Right lobe of liver (tissue), 6 donors: ENCODE measurements at places on chromosomes 4 and X. TPM values are rescaled to one million over a fixed set of nuclear protein-coding genes. Genes with fewer than 3 reads are reported as not detected.

FOXP3 gene
- total RNA-seq = 0.18 TPM

DNA sequence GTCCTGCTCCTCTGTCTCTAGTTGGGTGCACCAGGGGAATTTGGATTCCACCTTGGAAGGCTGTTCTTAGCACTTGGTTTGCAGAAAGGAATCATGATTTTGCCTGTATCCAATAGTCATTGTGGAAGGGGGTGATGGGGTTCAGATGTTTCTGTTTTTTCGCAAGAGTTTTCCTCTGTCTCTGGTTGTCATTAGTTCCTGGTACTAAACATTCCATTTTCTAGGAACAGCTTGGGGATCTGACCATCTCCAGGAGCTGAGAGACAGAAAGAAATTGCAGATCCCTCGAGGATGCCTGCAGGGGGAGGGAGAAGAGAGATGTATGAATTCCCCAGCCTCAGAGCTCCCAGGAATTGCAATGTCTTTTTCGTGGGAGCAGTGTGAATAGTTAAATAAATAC is 70.9 kb downstream of the CYTL1 start:
- no peak overlapping the region for H3K4me3 ChIP-seq
- DNase-seq = no peak
- H3K27me3 ChIP-seq = no peaks in the 10 kb centered on the region
- H3K36me3 ChIP-seq = no peaks in the 10 kb centered on the region
- no peaks in the 10 kb centered on the region for H3K4me1 ChIP-seq
- no peak overlapping the region for H3K27ac ChIP-seq

P2RY10 gene
- not detected for total RNA-seq

GRCh38 chrX:37347420-37347819 is 1.7 kb upstream of the PRRG1 start:
- no peak for DNase-seq
- no peaks in the 10 kb centered on the region for H3K36me3 ChIP-seq
- H3K4me3 ChIP-seq = no peak overlapping the region
- no peaks in the 10 kb centered on the region for H3K27me3 ChIP-seq

- no peaks in the 10 kb centered on the region for H3K4me1 ChIP-seq
- no peaks in the 10 kb centered on the region for H3K36me3 ChIP-seq
- no peak overlapping the region for H3K27ac ChIP-seq
- no peak overlapping the region for H3K4me3 ChIP-seq
- no peaks in the 10 kb centered on the region for H3K27me3 ChIP-seq
- no peak for DNase-seq
These were observed 266.0 kb downstream of the PAPSS1 start for GRCh38 chr4:107453987-107454386.

GRCh38 chr4:188005561-188005960 is 10.0 kb downstream of the ZFP42 start:
- no peak overlapping the region for H3K4me3 ChIP-seq
- H3K27ac ChIP-seq = no peak overlapping the region
- H3K27me3 ChIP-seq = no peaks in the 10 kb centered on the region

RNF212 gene
- total RNA-seq = not detected

DNA sequence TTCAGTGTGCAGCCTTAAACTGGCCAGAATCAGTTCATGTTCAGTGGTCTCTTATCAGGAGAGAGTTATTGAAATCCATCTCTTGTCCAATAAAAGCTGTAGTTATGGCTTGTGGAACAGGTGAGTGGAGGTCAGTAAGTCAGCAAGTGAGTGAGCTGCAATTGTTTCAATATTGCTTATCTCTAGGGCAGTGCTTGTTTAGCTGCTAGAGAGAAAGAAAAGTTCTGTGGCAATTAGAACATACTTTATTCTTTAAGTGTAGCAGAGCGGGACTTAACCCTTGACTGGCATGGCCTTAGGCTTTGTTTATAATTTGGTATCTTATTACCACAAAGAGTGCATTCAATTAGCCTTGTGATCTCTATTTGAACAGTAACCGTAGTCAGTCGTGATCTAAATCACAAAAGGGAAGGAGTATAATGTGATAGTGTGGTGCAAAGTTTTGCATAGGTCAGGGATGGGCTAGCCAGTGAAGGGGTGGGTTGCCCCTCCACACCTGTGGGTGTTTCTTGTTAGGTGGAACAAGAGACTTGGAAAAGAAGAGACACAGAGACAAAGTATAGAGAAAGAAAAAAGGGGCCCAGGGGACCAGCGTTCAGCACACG is 6.9 kb upstream of the ETDC start:
- H3K4me1 ChIP-seq = no peaks in the 10 kb centered on the region
- no peak overlapping the region for H3K27ac ChIP-seq
- DNase-seq = no peak
- H3K36me3 ChIP-seq = no peaks in the 10 kb centered on the region
- no peak overlapping the region for H3K4me3 ChIP-seq

C4orf50 gene
- total RNA-seq = 0.06 TPM
